ENCODE measurements at places on chromosomes 11 and 22.

DNA sequence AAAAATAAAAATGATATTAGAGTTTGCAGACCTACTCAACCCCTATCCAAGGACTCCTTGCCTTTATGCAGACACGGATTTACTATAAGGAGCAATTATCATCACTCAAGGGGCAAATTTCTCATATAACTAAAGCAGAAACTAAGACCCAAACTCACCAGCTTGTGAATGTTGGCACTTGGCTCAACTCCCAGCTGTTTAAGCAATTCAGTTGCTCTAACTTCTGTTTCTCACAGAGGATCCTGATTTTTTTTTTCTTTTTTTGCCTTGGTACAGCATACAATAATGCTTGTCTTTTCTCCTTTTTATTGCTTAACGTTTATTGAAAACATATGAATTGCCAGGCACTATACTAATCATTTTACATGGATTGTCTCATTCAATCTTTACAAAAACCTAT, 9.6 kb upstream of the CBLIF start:
- no peak for DNase-seq

DNA sequence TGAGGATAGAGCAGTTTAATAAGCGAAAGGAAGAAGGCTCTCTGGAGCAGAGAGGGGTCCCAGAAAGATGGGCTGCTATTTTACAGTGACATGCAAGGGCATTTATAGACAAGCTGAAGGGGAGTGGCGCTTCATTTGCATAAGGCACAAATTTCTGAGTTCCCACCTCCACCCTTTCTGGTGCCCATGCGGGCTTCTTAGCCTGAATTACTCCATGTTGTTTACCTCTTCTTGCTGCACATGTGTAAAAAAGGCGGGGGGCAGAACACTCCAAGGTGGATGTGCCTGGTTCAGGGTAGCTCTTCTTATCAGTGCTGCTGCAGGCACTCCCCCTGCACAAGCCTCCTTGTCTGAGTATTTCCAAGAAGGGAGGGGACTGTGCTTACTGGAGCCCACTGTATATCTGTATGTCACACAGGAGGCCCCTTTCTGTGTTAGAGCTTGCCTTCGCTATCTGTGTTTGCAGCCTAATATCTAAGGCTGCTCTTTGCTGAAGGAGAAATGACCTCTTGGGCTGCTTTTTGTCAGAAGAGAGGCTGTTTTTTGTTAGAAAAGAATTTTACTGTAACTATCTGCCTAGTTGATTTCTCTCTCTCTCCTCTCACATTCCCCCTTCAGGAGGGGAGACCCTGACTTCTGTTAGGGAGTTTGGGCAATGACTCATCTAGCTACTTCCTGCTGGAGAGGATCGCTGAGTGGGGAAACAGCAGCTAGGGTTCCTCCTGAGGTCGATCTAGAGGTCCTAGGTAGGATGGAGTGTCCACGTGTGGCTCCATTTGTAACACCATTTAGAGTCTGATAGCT, 1057.0 kb upstream of the CNTN5 start:
- no peak for DNase-seq

GRCh38 chr11:2779981-2780849, 80.4 kb upstream of the KCNQ1OT1 start:
- no peak for DNase-seq

- DNase-seq = no peak
Measured at GRCh38 chr11:78193806-78194205, 5.1 kb downstream of the USP35 start.

DNA sequence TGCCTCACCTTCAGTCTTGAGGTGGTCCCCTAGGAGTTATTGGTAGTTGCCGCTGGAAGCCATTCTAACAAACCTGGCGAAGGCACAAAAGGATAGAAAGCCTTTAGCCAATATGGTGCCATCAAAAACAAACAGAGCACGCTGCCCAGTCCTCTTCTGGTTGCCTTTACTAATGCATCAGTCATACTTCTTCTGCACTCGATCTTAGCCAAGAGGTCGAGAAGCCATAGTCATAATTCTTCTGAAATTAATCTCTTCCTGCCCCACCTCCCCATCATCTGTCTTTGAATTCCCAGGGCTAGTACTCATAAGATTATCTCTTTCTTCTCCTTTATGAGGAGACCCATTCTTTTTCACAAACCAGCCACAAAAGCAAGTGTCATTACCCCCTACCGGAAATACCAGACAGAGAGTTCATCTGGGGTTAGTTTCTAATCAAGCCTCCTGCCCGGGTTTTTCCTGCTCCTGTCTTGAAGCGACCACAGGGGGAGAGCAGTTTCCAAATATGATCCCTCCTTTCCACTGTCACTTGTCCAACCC, 21.4 kb upstream of the EHF start:
- peak; percentile 41 for DNase-seq

DNA sequence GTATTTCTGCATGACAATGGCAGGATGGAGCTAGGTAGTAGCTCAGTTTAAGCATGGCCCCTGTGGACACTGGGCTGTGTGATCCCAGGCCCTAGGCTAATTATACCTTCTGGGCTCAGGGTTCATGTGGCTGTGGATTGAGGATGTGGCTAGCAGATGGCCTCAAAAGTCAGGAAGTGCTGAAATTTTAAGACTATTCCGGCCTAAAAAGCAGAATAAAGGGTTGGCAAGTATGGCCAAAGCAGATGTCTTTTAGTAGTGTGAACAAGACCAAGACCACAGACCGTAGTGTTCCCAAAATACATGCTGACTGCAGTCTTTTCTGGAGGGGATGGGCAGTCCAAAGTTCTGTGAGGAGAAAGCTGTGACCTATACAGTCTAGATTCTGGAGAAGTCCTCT, 115.7 kb upstream of the RAG2 start:
- DNase-seq = no peak
